ENCODE measurements at places on chromosomes 4 and X. TPM values are rescaled to one million over a fixed set of nuclear protein-coding genes. Genes with fewer than 3 reads are reported as not detected.

DNA sequence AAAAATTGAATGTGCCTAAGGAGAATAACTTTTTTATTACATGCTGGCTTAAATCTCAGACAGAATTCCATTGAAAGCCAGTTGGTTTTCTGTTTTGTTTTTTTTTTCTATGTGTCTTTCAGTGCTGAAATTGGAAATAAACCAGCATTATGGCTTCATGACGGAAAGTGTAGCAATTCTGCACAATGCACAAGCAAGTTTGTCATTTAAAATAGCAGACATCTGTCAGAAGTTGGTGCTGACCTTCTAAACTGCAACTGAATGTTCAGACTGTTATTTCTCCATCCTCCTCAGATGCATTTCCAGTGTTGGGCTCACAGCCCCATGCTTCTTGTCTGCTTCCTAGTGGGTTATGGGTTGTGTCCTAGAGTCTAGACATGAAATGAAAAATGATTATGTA lies 107.2 kb upstream of the LIMCH1 start:
- no peaks in the 10 kb centered on the region for H3K27me3 ChIP-seq
- H3K4me1 ChIP-seq: peaks cover 5% of the 10 kb centered on the region
- no peak overlapping the region for H3K27ac ChIP-seq
- DNase-seq: no peak
- no peak overlapping the region for H3K4me3 ChIP-seq

Gene INPP4B
- total RNA-seq: 15.6 TPM

- H3K27me3 ChIP-seq: no peaks in the 10 kb centered on the region
- H3K27ac ChIP-seq: no peak overlapping the region
- H3K4me1 ChIP-seq: no peaks in the 10 kb centered on the region
- no peaks in the 10 kb centered on the region for H3K36me3 ChIP-seq
- no peak for DNase-seq
- H3K4me3 ChIP-seq: no peak overlapping the region
These were observed 230.3 kb upstream of the ARHGAP24 start for GRCh38 chr4:85244638-85245037.

GRCh38 chr4:101987623-101988243 lies 197.2 kb downstream of the BANK1 start:
- no peak for DNase-seq
- no peaks in the 10 kb centered on the region for H3K36me3 ChIP-seq
- no peak overlapping the region for H3K4me3 ChIP-seq
- no peaks in the 10 kb centered on the region for H3K27me3 ChIP-seq

- H3K27ac ChIP-seq: no peak overlapping the region
- no peaks in the 10 kb centered on the region for H3K4me1 ChIP-seq
- DNase-seq: no peak
- H3K36me3 ChIP-seq: no peaks in the 10 kb centered on the region
- H3K4me3 ChIP-seq: no peak overlapping the region
- H3K27me3 ChIP-seq: no peaks in the 10 kb centered on the region
These were observed 7.2 kb upstream of the FAM9C start for GRCh38 chrX:13051529-13052172.
